ENCODE measurements at places on chromosomes 7 and 10. TPM values are rescaled to one million over a fixed set of nuclear protein-coding genes. Genes with fewer than 3 reads are reported as not detected.

PHYHIPL gene
- 0.15 TPM for total RNA-seq

WNT16 gene
- not detected for total RNA-seq

SMARCD3 gene
- total RNA-seq = 15.0 TPM

SORCS3 gene
- 0.70 TPM for total RNA-seq

PTF1A gene
- total RNA-seq = not detected

SPAM1 gene
- not detected for total RNA-seq

GNAI1 gene
- total RNA-seq = 101 TPM

CALHM3 gene
- total RNA-seq = not detected

TNS3 gene
- 210 TPM for total RNA-seq

APBB1IP gene
- total RNA-seq = 4.2 TPM

SLC25A13 gene
- total RNA-seq = 92.2 TPM

HOXA4 gene
- 0.17 TPM for total RNA-seq

CYP2C18 gene
- total RNA-seq = not detected

AKR1C4 gene
- not detected for total RNA-seq

ARHGAP22 gene
- 19.7 TPM for total RNA-seq

CLDN3 gene
- 11.6 TPM for total RNA-seq

LRRC4 gene
- total RNA-seq = 1.0 TPM

CALML3 gene
- not detected for total RNA-seq

SPDYE18 gene
- total RNA-seq = not detected

CRPPA gene
- 4.5 TPM for total RNA-seq

GPRIN2 gene
- total RNA-seq = 29.2 TPM

TRPV5 gene
- total RNA-seq = not detected

TBXAS1 gene
- 35.5 TPM for total RNA-seq

PKD2L1 gene
- total RNA-seq = not detected

GRID2IP gene
- total RNA-seq = 0.69 TPM

FBXL13 gene
- total RNA-seq = 4.3 TPM

All from renal cortical epithelial cell (primary cell).